ENCODE measurements at places on chromosomes 16 and 17.
A peak's percentile ranks its signal among the peaks of the same experiment; 100 is the strongest.

- no peak for DNase-seq
Observed at GRCh38 chr16:30844346-30844670, 49.6 kb downstream of the BCL7C start.

- DNase-seq: no peak
Observed at GRCh38 chr17:48095611-48096010, 5.7 kb downstream of the CBX1 start.

DNA sequence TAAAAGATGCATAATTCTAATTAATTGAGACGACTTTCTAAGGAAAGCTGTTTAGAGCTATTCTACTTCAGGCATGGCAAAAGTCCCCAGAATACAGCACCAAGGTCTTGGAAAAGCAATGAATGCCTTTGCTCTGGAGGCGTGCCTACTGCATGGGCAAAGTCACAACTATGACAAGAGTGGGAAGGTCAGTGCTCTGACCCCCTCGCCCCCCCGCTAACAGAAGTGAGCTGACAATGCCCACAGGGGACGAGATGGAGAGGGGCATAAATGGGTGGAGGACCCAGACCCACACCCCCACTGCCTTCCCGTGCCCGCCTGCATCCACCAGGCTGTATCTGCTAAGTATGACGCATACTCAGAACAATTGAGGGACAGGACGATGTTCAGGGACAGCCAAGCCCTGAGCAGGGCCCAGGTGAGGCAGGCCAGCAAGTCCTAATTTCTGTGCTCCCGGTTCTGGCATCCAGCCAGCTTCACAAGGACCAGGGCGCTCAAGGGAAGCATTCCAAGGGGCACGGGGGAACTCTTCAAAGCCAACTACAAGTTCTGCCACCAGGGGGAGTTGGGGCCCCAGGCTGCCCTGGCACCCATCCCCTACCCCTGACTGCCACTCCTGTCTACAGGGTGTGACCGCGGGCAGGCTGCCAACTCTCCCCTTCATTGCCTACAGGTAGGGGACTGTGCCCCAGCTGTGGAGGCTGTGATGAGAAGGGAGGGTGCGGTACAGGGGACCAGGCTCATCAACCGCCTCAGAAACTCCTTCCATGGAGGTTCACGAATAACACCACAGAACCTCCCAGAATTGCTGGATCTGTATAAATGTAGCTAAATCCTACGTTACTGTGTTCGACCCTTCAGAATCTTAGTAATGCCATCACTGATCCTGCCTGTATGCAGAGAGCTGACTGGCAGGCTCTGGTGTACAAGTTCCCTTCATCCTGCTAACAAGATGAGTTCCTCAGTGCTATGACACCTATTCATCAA is 20.8 kb downstream of the NPRL3 start:
- no peak for DNase-seq

DNA sequence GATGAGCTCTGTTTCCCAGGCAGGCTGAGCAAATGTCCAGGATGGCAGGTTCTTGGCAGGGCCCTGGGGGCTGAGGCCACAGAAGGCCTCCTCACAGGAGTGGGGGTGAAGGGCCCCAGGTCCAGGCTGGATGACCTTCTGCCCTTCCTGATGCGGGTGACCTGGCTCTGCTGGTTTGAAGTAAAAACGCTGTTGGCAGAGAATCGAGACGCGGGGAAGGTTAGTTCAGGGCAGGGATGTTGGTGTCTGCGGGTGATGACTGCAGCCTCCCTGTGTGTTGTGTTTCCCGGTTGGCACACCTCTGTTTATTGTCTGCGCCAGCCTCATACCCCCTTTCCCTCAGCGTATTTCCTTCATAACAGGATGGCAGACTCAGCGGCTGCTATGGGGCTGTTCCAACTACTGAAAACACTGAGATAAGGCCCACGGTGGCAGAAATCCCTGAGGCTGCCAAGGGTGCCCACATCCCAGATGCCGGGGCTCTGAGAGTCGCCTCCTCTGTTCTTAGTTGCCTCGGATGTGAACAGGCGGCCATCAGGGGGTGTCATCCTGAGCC is 104.6 kb downstream of the METRNL start:
- DNase-seq: peak; percentile 35

Measured in right forelimb (tissue), 1 donor.